ENCODE measurements at places on chromosomes 2 and 18.

DNA sequence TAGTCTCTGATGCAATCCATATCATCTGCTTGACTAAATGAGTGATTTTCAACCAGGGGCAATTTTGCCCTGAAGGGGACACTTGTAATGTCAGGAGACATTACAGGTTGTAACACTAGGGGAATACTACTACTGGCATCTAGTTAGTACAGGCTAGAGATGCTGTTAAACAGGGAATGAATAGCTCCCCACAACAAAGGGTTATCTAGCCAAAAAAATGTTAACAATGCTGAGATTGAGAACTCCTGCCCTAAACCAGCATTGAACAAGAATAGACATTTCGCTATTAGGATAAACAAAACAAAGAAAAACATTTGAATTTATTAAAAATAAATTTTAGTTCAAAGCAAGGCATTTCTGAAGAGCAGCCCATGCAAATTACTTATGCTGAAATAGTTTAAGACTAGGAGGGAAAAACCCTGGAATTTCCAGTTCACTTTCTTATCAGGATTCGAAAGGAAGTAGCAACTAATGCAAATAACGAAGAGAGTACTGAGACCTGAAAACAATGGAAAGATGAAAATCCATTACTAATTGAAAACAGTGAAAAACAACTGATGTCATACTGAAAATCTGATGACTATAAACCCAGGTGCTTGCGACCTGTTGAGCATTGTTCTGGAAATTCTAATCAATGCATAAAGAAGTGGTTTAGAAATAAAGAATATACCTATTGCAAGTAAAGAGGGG is 53.1 kb downstream of the CAB39 start:
- DNase-seq, result no peak

DNA sequence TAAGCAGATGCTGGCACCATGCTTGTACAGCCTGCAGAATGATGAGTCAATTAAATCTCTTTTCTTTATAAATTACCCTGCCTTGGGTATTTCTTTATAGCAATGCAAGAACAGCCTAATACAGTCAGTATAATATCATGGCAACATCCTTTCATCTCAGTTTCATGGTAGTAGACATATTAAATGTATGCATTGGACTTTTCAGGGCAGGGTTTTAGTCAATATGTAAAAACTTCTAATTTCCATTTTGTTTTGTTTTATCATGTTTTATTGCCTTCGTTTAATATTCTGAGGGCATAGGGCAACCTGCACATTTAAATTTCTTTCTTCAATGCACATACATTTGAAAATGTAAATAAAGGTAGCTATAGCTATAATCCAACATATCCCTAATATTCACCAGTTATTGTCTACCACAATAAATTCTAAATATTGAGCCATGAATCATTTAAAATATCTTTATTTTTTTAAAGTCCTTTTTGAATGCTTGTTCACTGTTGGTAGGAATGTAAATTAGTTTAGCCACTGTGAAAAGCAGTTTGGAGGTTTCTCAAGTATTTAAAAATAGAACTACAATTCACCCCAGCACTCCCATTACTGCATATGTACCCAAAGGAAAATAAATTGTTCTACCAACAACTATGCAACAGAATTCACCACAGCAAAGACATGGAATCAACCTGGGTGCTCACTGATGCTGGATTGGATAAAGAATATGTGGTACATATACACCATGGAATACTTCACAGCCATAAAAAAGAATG is 41.8 kb upstream of the GRB14 start:
- no peak for DNase-seq

DNA sequence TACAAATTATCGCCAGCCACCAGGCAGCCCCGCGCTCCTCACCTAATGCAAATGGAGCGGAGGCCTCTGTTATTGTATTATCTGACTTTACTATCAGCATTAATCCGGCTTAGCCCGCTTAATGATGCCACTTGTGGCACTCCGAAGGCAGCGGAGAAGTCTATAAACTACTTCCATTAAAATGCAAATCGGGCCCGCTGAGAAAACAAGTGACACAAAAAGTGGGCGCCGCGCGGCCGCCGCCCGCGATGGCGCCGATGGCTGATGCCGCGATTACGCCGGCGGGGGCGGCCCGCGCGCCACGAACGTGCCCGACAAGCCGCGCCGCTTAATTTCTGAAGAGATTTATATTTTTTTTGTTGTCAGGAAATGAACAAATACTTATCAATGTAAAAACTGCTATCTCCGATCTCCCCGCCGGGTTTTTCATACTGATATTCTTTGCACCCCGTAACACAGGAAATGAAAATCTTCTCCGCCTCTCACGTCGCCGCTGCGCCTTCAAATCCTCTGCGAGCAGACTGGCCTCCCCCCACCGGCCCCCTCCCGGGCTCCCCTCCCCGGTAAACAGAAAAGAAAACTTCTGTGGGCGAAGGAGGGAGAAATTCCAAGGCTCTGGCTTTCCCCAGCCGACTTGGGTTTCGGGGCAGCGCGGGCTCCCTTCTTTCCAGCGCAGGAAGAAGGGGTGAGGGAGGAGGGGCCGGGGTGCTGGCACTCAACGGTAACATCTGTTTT is 221.8 kb downstream of the INSIG2 start:
- DNase-seq, result no peak

DNA sequence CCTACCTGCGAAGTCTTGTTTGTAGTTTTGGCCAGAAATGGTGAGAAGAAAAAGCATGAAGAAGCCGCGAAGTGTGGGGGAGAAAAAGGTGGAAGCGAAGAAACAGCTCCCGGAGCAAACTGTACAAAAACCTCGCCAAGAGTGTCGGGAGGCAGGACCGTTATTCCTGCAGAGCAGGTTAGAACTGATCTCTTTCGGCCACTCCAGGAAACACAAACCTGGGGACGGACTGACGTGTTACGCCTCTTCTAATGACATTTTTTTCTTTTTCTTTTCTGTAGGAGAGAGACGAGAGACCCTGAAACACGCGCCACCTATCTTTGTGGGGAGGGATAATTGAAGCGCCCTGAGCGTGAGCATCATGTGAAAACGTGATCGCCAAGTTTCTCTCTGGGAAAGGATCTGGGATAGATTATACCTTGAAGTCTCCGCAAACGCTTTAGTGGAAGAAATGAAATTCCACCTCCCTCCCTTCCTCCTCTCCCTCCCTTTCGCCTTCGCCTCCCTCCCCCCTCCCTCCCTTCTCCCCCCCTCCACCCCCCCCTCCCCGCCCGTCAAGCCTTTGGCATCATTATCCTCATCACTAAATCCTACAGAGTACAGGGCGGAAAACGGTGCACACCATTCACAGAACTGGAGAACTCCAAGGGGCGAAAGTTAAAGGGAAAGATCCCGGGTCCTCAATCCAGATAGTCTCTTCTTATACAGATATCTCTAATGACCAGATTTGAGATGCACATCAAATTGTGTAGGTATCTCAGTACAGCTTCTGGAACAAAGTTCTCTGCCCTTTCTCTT is at the start of gene ZEB2:
Gene ZEB2, minus strand, starts transcription at position 186 of the 798 bp plus-strand sequence. CDS start 2,769 bp downstream, outside the sequence.
- DNase-seq, result no peak

GRCh38 chr2:237278568-237278967 is 135.4 kb downstream of the COL6A3 start:
- DNase-seq, result no peak

- no peak for DNase-seq
Observed at GRCh38 chr2:36520431-36520830, 77.5 kb downstream of the FEZ2 start.

DNA sequence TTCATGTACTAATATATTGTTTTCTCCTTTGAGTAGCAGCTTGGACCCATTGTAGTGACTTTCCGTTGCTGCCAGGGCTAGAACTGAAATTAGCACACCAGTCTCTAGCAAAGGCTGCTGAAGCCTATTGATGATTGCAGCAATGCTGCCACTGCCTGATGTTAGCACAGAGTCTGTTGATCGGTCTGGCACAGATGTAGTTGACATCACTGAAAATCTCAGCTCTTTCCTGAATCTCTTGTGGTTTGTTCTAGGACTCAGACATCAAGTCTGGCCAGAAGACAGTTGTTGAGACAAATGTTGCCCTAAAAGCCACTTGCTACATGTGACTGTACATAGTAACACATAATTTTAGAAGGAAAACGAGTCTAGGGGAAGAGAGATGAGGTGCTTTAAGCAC is 47.2 kb downstream of the VAPA start:
- no peak for DNase-seq
